ENCODE measurements at places on chromosomes 2 and 18. TPM values are rescaled to one million over a fixed set of nuclear protein-coding genes. Genes with fewer than 3 reads are reported as not detected.

FAM124B gene
- not detected for total RNA-seq

TUBB8B gene
- total RNA-seq: not detected

RETREG2 gene
- total RNA-seq: 113 TPM

DNA sequence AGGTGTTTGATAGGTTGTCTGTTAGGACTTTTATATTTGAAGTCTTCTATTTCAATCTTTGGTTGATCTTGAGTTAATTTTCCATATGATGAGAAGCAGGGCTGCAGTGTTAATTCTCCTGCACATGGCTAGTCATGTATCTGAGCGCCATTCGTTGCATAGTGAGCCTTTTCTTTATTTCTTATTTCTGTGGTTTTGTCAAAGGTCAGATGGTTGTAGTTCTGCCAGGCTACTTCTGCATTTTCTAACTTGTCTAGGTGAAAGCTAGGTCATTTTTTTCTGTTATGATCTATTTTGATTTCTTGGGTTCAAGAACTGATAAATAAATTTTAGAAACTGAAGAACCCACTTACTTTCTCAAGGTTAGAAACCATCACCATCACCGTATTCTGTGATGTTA lies 56.7 kb downstream of the CCDC74A start:
- no peak for DNase-seq

- DNase-seq: no peak
Observed at GRCh38 chr2:3131636-3132326, 245.8 kb downstream of the EIPR1 start.

GRCh38 chr2:229661478-229661877 lies 52.9 kb downstream of the DNER start:
- DNase-seq: no peak

- DNase-seq: no peak
Observed at GRCh38 chr2:224252631-224253030, 149.3 kb downstream of the FAM124B start.

DNA sequence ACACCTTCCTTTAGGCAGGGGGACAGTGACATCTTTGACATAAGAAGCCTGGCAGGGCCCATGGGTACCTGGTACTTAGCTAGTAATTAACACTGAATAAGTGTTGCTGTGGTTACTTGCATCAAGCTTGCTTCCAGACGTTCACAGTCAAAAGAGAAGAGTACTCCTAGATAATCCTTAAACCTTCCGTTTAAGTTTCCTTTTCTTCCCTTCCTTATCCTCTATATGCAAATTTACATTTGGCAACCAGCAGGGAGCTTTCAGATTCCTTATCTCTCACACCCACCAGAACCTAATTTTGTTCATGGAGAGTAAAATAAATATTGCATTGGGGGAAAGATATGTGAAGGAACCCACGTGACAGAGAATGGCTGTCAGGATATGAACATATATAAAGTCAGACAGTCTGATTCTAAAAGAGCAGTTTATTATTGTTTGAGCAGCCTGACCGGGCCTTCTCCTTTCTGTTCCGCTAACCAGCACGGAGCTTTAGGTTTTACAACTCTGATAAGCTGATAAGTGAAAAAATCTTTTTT lies 7.8 kb upstream of the RAB31 start:
- no peak for DNase-seq

- no peak for DNase-seq
Observed at GRCh38 chr2:51368250-51368649, 336.3 kb upstream of the NRXN1 start.

DNA sequence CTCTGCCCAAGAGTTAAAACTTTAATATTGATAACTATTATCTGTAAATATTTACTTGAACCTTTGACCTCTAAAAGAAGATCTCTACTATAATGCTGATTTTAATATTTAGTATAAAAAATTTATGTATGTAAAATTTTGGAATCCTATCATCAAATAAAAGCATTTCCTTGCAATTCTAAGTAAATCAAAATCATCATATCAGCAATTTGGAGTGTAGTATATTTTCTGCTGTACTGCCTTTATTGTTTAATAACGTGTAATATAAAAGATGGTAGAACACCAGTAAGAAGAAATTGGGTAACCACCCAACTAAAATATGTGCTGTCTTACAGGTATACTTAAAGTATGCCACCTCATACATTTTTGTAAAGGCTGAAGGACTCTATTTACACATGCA lies 94.6 kb downstream of the TLK1 start:
- DNase-seq: no peak

DNA sequence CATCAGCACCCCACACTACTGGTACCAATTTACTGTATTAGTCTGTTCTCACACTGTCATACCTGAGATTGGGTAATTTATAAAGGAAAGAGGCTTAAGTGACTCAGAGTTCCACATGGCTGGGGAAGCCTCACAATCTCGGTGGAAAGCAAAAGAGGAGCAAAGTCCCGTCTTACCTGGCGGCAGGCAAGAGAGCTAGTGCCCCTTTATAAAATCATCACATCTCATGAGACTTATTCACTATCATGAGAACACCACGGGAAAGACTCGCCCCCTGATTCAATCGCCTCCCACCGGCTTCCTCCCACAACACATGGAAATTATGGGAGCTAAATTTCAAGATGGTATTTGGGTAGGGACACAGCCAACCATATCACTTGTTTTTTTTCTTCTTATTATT lies 717.2 kb downstream of the TRIB2 start:
- no peak for DNase-seq

GRCh38 chr2:133414486-133415209 lies 153.6 kb downstream of the NCKAP5 start:
- DNase-seq: no peak

GRCh38 chr2:241703032-241703604 lies 1.3 kb downstream of the ING5 start:
- DNase-seq: no peak

DNA sequence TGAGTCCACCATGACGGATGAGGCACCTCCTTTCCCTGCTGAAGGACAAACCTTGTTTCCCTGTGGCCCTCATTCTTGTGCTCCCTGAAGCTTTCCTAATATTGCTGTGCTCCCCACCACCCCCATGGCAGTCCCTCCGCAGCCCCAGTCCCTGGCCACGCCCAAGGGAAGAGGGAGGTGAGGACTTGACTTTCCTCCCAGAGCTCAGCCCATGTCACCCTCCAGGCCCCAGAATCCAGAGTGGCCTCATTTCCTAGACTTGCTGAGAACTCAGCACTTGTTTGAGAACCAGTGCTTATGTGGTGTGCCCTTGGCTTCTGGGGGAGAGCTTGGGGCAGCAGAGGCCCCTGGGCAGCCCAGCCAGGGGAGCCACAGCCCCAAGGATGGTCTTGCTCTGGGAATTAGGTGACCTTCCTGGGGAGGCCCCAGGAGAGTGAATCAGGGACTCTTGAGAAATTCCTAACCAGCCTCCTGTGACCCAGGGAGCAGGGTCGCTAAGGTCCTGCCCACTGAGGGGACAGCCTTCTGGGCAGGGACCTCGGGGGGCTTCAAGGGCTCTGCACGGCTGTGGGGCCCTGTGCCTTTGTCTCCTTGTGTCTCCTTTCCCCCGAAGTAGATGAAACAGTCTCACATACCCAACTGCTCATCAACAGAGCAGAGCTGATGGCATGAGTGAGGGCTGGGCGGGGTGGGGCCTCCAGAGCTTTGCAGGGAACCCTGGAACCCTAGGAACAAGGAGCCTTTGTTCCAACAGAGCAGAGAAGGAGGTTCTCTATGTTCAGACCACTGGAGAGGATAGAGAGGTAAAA lies 27.9 kb downstream of the PSD4 start:
- no peak for DNase-seq

DNA sequence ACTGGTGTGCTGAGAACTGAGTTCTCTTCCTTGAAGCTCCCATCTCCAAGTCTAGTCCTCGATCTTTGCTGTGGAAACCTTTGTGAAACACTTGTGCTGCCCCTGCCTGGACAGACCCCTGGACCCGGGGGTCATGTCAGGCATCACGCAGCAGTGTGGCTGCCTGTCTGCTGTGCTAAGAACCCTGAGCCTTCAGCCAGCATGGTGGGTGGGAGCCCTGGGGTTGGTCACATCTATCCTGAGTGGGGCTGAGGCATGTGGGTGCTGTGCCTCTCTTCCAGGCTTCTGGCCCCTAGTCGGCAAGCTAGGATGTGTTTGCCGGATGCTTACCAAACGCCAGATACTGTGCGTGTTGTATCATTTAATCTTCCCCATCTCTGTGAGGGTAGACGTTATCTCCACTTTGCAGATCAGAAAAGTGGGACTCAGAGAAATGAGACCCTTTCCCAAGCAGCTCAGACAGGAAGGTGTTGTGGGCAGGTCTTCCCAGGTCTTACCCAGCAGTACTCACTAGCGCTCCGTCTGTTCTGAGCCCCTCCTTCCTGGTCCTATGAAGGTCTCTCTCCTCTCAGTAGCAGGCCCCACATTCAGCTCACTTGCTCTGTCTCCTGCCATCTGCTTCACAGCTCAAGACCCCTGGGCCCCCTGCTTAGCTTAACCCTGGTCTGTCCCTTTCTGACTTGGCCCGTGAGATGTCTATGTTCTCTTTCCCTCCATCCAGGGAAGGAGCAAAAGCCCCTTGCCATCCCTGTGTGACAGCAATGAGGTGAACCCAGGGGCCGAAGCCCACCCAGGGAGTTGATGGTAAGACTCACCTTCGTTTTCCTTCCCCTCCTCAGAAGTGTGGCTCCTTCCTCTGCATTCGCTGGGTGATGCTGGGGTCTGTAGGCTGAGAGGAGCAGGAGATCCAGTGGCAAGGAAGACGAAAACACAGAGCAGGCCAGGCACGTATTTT lies 242.8 kb downstream of the FAM210A start:
- DNase-seq: no peak

DNA sequence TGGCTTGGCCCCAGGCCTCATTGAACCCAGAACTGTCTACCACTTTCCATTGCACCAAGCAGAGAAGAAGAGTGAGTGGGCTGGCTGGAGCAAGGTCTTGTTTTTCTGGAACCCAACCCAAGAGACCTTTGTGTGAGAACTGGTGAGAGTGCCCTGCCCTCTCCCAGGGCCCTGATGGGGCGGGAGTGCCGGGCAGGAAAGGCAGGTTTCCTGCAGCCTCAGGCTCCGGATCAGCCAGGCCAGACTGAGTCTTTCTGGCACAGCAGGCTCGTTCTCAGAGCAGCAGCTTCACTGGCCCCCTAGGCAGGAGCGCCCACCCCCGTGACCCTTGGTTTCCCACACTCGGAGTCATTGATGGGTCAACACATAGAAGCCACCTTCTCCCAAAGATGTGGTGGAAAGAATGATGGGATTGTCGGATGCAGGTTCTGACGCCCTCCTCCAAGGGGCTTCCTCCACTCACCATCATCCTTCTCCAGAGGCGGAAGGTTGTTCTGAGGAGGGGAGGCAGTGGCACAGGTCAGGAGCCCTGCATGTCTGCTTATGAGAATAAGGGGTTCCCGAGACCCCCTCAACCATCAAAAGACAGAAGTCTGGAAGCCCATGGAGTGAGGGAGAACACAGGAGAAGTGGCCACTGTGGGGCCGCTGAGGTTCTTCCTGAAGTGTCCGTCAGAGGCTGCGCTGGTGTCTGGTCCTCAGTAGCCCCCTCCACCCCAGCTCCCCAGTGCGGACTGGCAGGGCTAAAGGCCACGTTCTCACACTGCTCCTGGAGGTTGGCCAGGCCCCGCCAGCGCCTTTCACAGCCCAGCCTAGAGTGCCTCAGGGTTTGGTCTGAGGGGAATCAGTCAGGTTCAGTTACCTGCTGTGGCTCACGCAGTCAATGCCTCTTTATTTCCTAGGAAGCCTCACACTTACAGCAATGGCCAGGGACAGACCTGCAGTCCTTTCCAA lies 62.8 kb upstream of the LAPTM4A start:
- no peak for DNase-seq

GRCh38 chr2:112547333-112547732 lies 5.1 kb downstream of the POLR1B start:
- DNase-seq: no peak

GRCh38 chr2:236964291-236964690 lies 121.4 kb upstream of the COPS8 start:
- no peak for DNase-seq

- no peak for DNase-seq
Observed at GRCh38 chr2:211093743-211094303, 537.4 kb downstream of the CPS1 start.

GRCh38 chr2:118837067-118837466 lies 10.4 kb downstream of the EN1 start:
- no peak for DNase-seq

GRCh38 chr2:16055848-16056580 lies 115.7 kb downstream of the MYCN start:
- DNase-seq: no peak

GRCh38 chr2:359047-359446 lies 71.2 kb upstream of the ALKAL2 start:
- no peak for DNase-seq

DNA sequence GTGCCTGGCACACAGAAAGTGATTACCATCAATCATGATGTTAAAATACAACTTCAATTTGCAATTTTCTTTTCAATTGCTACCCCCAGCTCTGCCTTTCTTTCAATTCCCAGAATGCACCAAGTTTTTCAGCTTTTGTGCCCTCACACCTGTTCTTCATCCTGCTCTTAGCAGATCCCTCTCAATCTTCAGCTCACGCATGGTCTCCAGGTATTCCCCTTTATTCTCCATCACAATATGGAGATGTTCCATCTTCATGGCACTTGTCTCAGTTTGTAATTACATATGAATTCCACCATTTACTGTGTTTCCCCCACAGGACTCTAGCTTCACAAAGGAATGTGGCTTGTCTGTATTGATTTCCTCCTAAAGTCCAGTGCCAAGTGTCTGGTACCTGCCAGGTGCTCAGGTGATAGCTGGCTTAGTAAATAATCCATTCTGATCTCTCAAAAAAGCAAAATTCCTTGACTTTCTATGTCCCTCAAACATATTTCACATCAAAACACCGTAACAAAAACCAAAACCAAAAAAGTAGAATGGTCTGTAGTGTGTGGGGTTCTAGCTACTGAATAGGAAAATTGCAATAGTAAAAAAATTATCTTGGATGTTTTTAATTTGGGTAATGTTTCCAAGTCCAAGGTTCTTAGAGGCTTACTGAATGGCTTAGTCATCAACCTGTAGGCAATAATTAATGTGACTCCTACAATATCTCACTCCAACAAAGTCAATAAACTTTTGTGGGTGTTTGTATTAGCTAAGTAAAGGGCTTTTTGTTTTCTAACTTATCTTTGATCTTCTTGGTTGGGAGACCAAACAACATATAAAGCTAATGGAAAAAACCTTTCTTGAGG lies 2.9 kb upstream of the INSIG2 start:
- DNase-seq: no peak

- no peak for DNase-seq
Observed at GRCh38 chr2:122831649-122832048, 1076.2 kb downstream of the TSN start.

- DNase-seq: no peak
Observed at GRCh38 chr2:8418721-8419120, 263.1 kb upstream of the ID2 start.

- no peak for DNase-seq
Observed at GRCh38 chr2:195017890-195018289, 639.1 kb upstream of the SLC39A10 start.

DNA sequence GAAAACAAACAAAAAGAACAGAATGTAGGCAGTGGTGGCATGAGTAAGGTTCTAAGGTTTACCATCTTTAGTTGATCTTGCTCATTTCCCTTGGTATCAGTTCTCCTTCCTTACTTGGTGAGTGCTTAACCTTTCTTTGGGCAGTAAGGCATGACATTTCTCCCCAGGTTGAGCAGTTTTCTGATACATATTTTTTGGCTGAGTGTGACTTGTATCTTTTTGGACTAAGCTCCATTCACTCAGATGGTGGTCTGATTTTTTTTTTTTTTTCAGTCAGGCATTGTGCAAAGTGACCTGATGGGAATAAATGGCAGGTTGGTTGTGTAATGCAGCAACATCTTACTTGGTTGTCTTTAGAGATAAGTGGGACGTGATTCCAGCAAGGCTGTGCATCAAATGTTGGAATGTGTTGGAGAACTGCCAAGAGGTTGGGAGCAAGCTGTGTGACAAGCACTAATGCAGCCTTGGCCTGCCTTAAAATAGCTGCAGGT lies 15.1 kb downstream of the SPTBN1 start:
- no peak for DNase-seq

- DNase-seq: peak; percentile 43
Observed at GRCh38 chr2:221571025-221571550, 1.0 kb downstream of the EPHA4 start.
